ENCODE measurements at places on chromosomes 7 and 10. TPM values are rescaled to one million over a fixed set of nuclear protein-coding genes. Genes with fewer than 3 reads are reported as not detected.

ABCB4 gene
- not detected for total RNA-seq

ELN gene
- total RNA-seq = under 0.01 TPM

LRRC18 gene
- total RNA-seq = not detected

RADIL gene
- total RNA-seq = under 0.01 TPM

PPP1R9A gene
- total RNA-seq = 1.0 TPM

BCL7B gene
- total RNA-seq = 23.6 TPM

TAS2R41 gene
- total RNA-seq = not detected

HOXA4 gene
- total RNA-seq = not detected

AZGP1 gene
- total RNA-seq = 1.2 TPM

PALD1 gene
- total RNA-seq = 0.13 TPM

PFKP gene
- total RNA-seq = 196 TPM

PIP gene
- not detected for total RNA-seq

NRG3 gene
- total RNA-seq = not detected

TDRD1 gene
- 2.1 TPM for total RNA-seq

PARP12 gene
- total RNA-seq = 9.2 TPM

CYP3A7 gene
- total RNA-seq = not detected

RABGEF1 gene
- 35.3 TPM for total RNA-seq
